Kidney (tissue), 22 donors: ENCODE measurements at places on chromosomes 5 and 9.

DNA sequence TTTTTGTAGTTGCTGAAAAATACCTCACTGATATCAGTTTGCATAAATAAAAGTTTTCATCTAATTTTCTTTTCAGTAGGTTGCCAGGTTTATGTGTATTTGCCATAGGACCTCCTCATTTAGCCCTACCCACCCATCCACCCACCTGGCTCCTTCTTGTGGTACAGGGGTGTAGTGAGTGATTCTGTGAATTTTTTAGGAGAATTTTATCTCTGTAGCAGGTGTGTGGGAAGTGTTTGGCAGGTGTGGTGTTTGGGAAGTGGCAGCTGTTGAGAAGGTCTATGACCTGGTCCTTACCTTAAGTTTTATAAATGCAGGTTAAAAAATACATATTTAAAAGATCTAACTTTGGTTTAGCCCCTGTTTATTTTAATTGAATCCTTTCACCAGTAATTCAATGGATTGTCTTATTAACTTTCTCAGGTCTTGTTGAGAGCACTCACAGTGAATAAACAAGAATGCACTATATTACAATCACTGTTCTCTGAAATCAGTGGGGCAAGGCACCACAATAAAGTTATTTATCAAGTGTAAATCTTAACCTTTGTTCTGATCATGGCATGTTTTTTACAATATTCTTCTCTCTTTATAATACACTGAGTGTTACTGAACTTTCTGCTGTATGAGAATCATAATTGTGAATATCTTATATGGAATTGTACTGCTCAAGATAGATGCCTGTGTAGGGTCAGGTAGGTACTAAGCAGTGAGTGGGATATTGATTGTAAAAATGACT lies 189.1 kb downstream of the WDR70 start:
- H3K4me1 ChIP-seq: no peaks in the 10 kb centered on the region
- H3K27me3 ChIP-seq: no peaks in the 10 kb centered on the region
- no peak overlapping the region for H3K27ac ChIP-seq

DNA sequence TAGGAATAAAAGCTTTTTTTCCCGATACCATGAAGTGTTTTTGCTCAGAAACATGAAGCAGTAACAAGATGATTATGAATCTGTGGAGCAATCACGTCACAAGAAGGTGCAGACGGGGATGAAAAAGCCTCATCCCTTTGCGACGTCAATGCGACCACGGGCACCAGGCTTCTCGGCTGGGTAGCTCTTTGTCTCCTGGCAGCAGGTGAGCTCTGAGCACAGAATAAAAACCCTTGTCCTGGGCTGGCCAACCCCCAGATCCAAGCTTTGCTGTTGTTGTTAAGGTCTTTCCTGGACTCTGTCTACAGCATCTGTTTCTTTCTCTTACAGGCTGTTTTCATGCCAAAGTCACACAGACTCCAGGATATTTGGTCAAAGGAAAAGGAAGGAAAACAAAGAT lies 113.8 kb downstream of the ANKRD18B start:
- no peak overlapping the region for H3K4me3 ChIP-seq
- no peaks in the 10 kb centered on the region for H3K27me3 ChIP-seq
- no peaks in the 10 kb centered on the region for H3K4me1 ChIP-seq
- no peak for DNase-seq

DNA sequence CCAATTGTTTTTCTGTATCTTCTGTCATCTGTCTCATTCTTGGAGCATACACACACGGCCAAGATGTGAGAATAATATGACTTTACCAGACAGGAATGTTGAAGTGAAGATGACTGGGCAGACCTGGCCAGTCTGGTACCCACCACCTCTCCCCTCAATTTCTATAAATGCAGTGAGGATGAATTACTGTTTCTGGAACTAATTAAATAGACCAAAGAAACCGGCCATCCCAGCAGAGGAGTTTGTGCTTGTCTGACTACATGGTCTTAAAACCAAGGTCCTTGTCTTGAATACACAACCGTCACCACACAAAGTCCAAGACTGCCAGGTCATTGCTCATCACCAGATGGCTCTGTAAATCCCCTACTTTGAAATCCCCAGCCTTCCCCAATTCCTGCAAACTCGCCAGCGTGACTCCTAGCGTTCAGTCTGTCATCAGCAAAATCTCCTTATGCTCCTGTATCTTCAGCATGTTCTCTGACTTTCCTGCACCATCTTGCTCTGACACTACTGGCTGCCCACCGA lies 147.2 kb downstream of the PDE4D start:
- H3K4me3 ChIP-seq: no peak overlapping the region
- H3K4me1 ChIP-seq: no peaks in the 10 kb centered on the region
- DNase-seq: no peak
- no peaks in the 10 kb centered on the region for H3K36me3 ChIP-seq
- no peaks in the 10 kb centered on the region for H3K27me3 ChIP-seq
- H3K27ac ChIP-seq: no peak overlapping the region

DNA sequence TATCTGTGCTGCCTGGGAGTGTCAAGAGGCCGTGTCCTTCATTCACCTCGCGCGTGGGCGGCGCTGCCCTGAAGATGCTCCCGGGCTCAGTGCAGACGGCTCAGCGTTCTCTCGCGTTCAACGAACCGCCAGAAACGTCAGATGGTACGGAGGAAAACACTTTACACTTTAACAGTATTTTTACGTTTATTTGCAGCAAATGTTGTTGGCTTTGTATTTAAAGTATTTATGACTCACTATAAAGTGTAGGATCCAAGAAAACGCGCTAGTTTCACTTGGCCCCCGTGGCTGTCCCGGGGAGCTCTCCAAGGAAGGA lies 544 bp upstream of the ERCC6L2 start:
- peaks cover 8% of the 10 kb centered on the region for H3K4me1 ChIP-seq
- H3K27ac ChIP-seq: peak overlapping the region; percentile 99
- H3K4me3 ChIP-seq: no peak overlapping the region
- no peaks in the 10 kb centered on the region for H3K36me3 ChIP-seq
- DNase-seq: peak; percentile 62
- H3K27me3 ChIP-seq: no peaks in the 10 kb centered on the region

- no peak for DNase-seq
- no peaks in the 10 kb centered on the region for H3K36me3 ChIP-seq
- no peaks in the 10 kb centered on the region for H3K27me3 ChIP-seq
- no peak overlapping the region for H3K4me3 ChIP-seq
- H3K4me1 ChIP-seq: no peaks in the 10 kb centered on the region
Observed at GRCh38 chr5:127112347-127112864, 39.1 kb upstream of the C5orf63 start.

DNA sequence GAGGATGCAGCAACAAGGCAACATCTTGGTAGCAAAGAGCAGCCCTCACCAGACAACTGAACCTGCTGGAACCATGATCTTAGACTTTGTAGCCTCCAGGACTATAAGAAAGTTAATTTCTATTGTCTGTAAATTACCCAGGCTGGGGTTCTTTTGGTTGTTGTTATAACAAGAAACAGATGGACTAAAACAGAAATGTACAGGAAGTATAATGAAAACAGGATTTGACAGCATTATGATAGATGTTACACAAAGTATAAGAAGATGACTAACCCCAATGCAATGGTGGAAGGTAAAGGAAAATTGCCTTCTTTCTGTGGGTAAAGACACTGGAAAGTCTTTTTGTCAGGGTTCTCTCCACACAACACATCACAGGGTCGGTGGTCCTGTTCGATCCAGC lies 204.2 kb downstream of the SGCD start:
- H3K36me3 ChIP-seq: no peaks in the 10 kb centered on the region
- no peak overlapping the region for H3K27ac ChIP-seq
- H3K27me3 ChIP-seq: no peaks in the 10 kb centered on the region
- H3K4me3 ChIP-seq: no peak overlapping the region

DNA sequence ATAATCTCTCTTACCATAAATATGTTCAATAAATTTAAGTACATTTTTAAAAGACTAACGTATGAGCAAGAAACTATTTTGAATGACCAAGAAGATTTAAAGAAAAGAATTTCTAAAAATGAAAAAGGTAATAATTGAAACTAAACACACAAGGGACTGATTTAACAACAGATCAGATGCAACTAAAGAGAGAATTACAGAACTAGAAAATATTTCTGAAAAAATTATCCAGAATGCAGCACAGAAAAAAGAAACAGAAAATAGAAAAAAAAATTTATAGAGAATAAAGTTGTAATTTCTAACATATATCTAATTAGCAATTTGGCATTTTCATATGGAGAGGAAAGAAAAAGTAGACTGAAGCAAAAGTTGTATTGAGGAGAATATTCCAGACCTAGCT lies 269.3 kb downstream of the TLE1 start:
- H3K27me3 ChIP-seq: no peaks in the 10 kb centered on the region
- peaks cover 2% of the 10 kb centered on the region for H3K4me1 ChIP-seq
- no peak overlapping the region for H3K27ac ChIP-seq
- H3K36me3 ChIP-seq: no peaks in the 10 kb centered on the region

DNA sequence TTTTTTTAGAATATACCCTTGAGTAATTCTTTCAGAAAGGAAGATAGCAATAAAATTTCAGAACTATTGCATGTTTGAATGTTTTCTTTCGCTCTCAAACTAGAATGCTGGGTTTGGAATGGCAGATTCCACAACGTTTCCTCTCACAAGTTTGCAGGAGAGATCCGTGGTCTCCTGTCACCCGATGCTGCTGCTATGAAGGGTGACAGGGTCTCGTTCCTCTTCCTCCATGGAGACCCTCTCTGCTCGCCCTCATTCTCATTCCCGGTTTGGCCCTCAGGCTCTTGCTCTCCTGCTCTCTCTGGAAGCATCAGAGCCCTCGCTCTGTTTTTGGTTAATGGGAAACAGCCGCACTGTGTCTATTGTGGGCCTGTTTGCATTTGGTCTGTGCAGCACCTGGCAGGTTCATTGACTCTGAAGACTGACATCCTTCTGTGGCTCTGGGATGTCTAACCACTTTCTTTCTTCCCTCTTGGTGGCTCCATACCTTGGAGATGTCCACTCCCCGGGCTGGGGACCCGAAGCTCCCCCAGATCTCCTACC lies 12.6 kb upstream of the FAM163B start:
- H3K27me3 ChIP-seq: no peaks in the 10 kb centered on the region
- no peaks in the 10 kb centered on the region for H3K4me1 ChIP-seq
- H3K4me3 ChIP-seq: no peak overlapping the region
- no peaks in the 10 kb centered on the region for H3K36me3 ChIP-seq

- H3K27me3 ChIP-seq: no peaks in the 10 kb centered on the region
- no peak overlapping the region for H3K4me3 ChIP-seq
Observed at GRCh38 chr9:91028166-91028827, 226.7 kb downstream of the SYK start.

DNA sequence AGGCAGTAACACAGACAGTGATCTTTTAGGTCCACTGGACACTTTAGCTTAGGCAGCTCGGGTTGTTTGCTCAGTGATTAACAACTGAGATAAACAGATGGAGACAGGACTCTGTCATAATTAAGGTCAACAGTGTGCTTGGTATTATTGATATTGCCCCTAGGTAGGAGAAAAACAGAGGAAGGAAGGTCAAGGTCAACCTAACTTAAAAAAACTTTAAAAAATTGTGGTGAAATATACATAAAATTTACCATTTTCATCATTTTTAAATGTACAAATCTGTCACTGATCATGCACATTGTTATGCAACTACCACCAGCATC lies 2.1 kb upstream of the HSPA4 start:
- H3K4me1 ChIP-seq: peaks cover 14% of the 10 kb centered on the region
- no peak overlapping the region for H3K4me3 ChIP-seq
- DNase-seq: no peak
- H3K36me3 ChIP-seq: no peaks in the 10 kb centered on the region
- H3K27me3 ChIP-seq: no peaks in the 10 kb centered on the region

DNA sequence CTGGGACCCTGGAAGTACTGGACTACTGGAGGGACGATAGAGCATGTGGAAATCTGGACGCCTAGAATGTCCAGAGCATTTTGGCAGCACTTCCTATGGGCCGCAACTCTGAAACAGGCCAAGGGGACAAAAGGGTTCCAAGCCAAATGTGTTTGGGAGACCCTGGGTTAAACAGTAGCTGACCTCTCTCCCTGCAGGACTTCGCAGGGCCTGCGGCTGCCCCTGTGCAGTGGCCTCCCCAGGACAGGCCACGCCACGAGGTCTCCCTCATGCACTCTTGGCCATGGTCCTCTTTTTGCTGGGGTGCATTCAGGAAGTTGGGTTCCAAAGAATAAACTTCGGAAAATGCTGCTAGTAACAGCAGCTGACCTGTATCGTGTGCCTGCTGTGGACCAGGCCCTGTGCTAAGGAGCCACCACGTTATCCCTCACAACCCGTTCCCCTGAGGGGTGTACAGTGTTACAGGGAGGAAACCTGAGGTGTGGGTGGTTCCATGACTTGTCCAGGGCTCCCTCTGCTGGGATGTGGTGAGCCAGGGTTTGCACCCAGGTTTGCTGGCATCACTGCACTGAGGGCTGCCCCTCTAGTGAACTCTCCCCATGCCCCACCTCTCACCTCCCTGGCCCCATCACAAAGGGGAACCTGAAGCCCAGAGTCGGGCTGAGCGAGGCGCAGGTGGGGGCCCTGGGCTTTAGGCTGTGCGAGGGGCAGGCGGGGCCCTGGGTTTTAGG lies 79.4 kb downstream of the AMBP start:
- no peaks in the 10 kb centered on the region for H3K27me3 ChIP-seq
- no peak overlapping the region for H3K4me3 ChIP-seq
- peaks cover 7% of the 10 kb centered on the region for H3K36me3 ChIP-seq
- H3K27ac ChIP-seq: no peak overlapping the region
- peak; percentile 35 for DNase-seq

GRCh38 chr9:75907329-75907728 lies 16.9 kb downstream of the PCSK5 start:
- H3K27ac ChIP-seq: no peak overlapping the region
- no peak overlapping the region for H3K4me3 ChIP-seq
- no peaks in the 10 kb centered on the region for H3K27me3 ChIP-seq
- no peak for DNase-seq

GRCh38 chr5:112625246-112625645 lies 112.4 kb upstream of the APC start:
- H3K36me3 ChIP-seq: no peaks in the 10 kb centered on the region
- H3K27ac ChIP-seq: no peak overlapping the region
- H3K4me1 ChIP-seq: no peaks in the 10 kb centered on the region
- H3K27me3 ChIP-seq: no peaks in the 10 kb centered on the region

DNA sequence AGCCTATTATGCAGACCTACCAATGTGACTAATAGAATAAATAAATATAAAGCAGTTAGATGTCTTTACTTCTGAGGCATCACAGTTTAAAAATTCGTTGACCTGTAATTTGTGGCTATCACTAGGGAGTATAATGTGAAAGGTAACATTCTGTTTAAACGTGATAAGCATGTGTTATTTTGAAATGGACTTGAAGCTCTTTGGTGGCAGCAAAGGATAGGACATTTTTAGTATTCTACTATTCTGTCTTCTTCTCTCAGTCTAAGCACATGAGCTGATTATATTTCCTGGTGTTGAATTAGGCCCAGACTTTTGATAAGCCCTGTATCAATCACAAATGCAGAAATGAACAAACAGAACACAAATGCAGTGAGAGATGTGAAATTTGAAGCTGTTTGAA lies 974.0 kb upstream of the CDH10 start:
- no peak overlapping the region for H3K27ac ChIP-seq
- H3K36me3 ChIP-seq: no peaks in the 10 kb centered on the region
- no peaks in the 10 kb centered on the region for H3K27me3 ChIP-seq
- H3K4me3 ChIP-seq: no peak overlapping the region
- no peak for DNase-seq

DNA sequence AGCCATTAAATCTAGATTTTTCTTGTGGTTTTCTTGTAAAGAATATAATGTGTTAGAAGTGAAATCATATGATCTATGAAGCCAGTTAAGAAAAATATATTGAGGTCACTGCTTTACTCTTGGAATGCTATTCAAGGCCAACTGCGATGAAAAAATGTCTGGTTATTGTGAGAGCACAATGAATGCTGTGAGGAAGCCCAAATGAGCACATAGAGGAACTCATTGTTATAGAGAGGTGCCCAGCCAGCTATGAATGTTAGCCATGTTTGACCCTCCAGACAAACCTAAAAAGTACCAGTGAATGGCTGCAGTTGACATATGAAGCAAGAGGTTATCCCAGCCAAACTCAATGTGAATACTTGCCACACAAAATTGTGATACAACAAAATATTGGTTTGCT lies 359.8 kb upstream of the FAM174A start:
- H3K27ac ChIP-seq: no peak overlapping the region
- no peaks in the 10 kb centered on the region for H3K4me1 ChIP-seq
- H3K4me3 ChIP-seq: no peak overlapping the region
- no peaks in the 10 kb centered on the region for H3K27me3 ChIP-seq
